ENCODE measurements at places on chromosomes 6 and 20.

GRCh38 chr20:24868396-24868927, 80.6 kb upstream of the CST7 start:
- DNase-seq = no peak

DNA sequence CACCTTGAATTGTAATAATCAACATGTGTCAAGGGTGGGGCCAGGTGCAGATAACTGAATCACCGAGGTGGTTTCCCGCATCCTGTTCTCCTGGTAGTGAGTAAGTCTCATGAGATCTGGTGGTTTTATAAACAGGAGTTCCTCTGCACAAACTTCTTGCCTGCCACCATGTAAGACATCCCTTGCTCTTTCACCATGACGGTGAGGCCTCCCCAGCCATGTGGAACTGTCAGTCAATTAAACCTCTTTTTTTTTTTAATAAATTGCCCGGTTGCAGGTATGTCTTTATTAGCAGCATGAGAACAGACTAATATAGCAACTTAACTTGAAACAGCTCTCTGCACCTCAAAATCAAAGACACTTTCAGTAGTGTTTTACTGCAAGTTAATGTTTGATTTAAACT, 121.6 kb downstream of the OGFRL1 start:
- DNase-seq = no peak

- DNase-seq = no peak
Observed at GRCh38 chr6:113596387-113597230, 260.5 kb upstream of the MARCKS start.

GRCh38 chr6:161215193-161215592, 58.7 kb downstream of the AGPAT4 start:
- DNase-seq = no peak

GRCh38 chr6:7052443-7053011, 55.2 kb upstream of the RREB1 start:
- DNase-seq = no peak

DNA sequence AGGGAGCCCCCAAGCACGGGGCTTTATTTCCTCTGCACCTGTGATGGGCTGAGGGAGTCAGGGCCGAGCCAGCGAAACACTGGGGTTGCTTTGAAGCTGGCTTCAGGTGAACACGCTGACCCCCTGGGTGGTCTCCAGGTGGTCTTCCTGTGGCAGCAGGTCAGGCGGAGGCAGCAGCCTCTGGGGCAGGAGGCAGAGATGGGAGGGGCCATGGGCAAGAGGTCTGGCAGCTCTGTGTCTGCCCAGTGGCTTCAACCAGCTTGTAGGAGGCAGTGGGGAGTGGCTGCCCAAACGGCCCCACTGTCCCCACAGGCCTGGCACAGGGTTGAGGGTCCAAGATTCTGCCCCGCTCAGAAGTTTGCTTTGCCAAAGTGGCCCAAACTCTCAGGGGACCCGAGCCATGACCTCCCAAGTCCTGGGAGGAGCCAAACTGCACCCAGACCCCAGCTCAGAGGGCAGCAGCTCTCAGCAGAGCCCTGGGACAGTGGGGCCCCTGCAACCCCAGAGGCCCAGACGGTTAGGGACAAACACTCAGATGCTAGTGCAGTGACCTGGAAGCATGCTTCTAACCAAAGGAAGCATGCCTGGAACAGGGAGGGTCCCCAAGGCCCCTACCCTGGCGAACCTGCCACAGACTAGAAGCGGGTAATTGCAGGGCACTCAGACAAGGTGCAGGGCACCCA, 15.3 kb downstream of the NTSR1 start:
- no peak for DNase-seq
